DMS153 (cell line): ENCODE measurements at places on chromosomes 1 and 21.

DNA sequence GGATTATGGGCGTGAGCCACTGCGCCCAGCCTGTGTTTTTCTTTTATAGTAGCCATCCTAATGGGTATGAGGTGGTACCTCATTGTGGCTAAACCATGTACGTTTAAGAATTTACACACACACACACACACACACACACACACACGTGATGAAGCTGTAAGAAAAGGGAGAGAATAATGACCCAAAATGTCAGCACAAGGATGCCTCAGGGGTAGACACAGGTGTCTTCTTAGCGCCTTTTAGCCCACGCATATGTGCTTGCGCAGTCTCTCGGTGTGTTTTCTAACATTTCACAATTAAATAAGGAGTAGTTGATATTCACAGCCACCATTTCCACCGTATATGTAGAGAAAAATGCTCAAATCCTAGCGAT, 782 bp upstream of the PFKL start:
- DNase-seq = no peak

- no peak for DNase-seq
Measured at GRCh38 chr1:228374711-228375577, 31.7 kb downstream of the TRIM11 start.

DNA sequence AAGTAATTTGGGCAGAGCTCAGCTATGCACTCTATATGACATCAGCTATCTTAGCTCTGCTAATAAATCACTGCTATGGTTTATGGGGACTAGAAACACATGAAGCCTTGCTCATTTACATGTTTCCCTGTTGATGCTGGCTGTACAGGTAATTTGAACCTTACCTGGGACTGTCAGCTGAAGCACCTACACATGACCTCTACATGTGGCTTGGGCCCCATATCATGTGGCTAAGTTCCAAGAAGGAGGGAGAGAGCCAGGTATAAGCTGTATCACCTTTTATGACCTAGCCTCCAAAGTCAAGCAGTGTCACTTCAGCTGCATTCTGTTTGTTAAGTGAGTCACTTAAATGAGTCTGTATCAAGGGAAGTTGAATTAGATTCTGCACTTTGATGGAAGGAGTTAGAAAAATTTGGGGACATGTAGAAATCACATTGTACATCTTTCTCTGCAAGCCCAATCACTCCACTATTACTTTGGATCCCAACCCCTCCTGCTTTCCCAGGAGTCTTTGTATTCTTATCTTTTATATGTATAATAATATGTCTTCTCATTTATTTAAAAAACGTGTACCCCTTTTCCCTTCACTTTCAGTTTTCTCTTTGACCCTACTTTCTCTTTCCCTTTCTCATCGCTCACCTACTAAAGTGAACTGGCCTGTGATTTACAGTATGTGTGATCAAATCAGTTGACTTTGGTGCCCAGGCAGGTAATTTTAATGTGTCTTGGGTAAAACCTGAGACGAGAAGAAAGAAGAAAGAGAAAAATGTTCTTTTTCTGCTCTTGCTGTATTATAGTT, 53.4 kb upstream of the PRKACB start:
- peak; percentile 64 for DNase-seq

DNA sequence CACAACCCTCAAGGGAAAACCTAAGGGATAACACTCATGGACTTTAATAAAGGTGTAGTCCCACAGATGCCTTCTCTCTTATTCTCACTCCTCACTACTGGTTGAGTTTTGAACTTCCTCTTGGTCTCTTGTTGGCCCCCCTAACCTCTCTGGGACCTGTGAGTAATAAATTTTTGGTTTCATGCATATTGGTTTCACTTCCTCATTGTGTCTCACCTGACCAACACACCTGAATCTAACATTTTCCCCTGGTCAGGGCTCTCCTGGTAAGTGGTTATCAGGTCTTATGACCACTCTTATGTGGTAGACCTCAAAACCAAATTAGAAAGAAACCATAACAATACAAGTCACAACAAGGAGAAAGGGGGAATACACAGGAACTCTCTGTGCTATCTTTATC, 60.5 kb upstream of the PRMT6 start:
- DNase-seq = no peak

- no peak for DNase-seq
Measured at GRCh38 chr1:113886417-113887401, 672 bp downstream of the BCL2L15 start.

- DNase-seq = no peak
Measured at GRCh38 chr1:167909691-167910180, 4.2 kb downstream of the ADCY10 start.

- DNase-seq = no peak
Measured at GRCh38 chr21:10539956-10540355, 18.6 kb downstream of the TPTE start.

- DNase-seq = no peak
Measured at GRCh38 chr1:232944347-232944746, 6.1 kb upstream of the NTPCR start.

DNA sequence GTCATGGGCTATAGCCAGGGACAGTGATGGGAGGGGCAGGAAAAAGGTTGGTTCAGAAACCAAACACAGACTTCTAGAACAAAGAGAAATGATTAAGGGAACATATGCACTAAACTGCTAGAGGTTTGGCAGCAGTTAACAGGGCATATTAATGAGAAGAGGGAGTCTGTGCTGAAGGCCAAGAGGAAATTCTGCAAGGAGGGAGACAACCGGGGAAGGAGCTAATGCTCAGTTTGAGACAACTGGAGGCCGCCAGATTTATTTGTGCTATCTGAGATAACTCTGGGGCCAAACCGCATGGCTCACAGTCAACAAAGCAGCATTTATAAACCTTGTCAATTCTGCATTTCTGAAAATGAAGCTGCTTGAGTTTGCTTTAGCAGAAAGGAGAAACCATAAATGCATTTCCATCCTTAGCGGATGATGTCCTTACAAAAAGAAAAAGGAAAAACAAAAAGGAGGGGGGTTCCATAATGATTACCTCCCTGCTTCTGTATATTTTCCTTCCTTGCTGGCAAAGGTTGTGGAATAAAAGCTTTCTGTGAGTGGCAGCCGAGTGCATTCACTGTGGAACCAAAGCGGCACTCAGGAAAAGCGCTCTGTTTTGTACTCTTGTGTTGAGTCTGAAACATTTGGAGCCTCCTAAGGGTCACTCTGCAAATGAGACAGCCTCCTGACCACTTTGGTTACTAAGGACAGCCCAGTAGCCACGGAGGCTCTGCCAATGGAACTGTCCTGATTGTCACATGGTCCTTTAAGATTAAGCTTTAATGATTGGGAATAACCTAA, 70.3 kb downstream of the SIM2 start:
- DNase-seq = peak; percentile 48
